COR-L47 (cell line): ENCODE measurements at places on chromosomes 6 and 20.
A peak's percentile ranks its signal among the peaks of the same experiment; 100 is the strongest.

DNA sequence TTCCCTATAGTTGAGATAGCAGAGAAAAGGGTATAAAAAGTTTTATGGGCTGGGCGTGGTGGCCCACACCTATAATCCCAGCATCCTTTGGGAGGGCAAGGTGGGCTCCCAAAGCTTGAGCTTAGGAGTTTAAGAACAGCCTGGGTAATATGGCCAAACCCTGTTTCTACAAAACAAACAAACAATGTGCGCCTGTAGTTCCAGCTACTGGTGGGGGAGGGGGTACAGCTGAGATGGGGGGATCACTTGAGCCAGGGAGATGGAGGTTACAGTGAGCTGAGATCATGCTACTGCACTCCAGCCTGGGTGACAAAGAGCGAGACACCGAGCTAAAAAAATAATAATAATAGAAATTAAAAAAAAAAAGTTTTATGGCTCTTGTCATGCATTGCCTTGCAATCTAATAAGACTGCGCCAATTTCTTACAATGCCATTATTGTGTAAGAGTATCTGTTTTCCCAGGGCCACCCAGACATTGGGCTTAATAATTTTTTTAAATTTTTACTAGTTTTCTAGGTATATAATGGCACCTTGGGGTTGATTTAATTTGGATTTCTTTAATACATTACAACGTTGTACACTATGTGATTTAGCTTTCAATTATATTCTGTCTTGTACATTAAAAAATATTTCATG lies 3.9 kb downstream of the ACSS2 start:
- DNase-seq, result no peak

- DNase-seq, result no peak
Measured at GRCh38 chr20:53677447-53678314, 84.0 kb upstream of the ZNF217 start.

DNA sequence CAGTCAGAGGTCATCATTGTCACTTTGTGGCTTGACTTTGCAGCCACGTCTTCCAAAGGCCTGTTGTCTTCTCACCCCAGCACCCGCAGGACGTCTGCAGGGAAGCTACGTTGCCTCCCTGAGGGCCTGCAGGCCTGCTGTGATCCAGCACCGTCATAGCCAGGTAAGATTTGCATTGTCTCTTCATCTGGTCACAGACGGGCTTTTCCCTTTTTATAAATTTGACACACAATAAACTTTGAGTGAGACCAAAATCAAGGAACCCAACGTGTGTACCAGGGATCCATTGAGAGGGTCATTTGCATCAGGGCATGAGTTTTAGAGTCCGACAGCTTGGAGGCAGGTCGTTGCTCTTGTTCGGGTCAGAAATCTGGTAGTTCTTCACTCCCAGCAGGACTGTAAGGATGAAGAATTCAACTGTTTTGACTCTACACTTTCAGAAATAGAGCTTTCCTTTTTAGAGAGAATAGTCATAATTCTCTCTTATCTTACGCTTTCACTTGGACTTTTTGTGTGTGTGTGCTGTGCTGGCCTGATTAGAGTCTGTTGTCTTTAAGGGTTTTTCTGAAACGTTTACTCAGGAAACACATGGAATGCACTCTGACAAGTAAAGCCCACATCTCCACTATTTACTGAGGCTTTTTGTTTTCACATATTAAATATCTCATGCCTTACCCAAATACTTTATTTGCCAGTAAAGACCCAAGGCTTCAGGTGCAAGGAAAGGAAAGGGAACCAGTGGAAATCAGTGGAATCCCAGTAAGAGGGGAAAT lies 177.2 kb upstream of the TAB2 start:
- DNase-seq, result no peak

DNA sequence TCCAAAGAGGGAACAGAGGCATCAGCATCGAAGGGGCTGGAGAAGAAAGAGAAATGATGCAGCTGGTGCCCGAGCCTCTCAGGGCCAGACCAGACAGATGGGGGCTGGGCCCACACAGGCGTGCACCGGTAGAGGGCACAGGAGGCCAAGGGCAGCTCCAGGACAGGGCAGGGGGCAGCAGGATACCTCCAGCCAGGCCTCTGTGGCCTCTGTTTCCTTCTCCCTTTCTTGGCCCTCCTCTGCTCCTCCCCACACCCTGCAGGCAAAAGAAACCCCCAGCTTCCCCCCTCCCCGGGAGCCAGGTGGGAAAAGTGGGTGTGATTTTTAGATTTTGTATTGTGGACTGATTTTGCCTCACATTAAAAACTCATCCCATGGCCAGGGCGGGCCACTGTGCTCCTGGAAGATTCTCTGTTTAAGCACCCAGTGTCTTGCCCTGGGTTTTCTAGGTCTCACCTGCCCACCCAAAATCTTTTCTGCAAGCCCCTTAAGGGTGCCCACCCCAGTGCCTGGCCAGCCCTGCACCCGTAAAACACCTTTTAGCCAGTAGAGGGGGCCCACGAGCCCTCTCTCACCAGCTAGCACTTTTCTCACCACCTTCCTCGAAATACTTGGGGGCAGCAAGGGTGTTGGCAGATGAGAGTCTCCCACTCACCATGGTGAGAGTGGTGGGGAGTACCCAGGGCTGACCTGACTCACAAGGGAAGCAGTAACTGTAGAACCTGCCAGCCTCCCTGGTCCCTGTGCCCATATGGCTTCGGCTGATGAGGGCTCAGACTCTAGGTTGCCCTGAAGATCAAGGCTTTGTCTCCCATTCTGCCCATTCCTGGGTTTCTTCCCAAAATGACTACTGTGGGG lies 35.7 kb upstream of the ID1 start:
- peak; percentile 43 for DNase-seq

DNA sequence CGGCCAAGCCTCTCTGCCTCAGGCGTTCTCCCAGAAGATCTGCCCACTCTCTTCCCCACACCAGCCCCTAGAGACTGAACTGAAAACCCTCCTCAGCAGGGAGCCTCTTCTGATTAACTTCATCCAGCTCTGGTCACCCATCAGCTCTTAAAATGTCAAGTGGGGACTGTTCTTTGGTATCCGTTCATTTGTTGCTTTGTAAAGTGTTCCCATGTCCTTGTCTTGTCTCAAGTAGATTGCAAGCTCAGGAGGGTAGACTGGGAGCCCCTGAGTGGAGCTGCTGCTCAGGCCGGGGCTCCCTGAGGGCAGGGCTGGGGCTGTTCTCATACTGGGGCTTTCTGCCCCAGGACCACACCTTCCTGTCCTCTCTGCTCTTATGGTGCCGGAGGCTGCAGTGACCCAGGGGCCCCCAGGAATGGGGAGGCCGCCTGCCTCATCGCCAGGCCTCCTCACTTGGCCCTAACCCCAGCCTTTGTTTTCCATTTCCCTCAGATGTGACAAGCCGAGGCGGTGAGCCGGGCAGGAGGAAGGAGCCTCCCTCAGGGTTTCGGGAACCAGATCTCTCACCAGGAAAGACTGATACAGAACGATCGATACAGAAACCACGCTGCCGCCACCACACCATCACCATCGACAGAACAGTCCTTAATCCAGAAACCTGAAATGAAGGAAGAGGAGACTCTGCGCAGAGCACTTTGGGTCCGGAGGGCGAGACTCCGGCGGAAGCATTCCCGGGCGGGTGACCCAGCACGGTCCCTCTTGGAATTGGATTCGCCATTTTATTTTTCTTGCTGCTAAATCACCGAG lies 14.2 kb downstream of the VEGFA start:
- no peak for DNase-seq
